Activated CD4-positive, alpha-beta memory T cell treated with anti-CD3 and anti-CD28 coated beads for 36 hours (primary cell): ENCODE measurements at places on chromosomes 3 and 15. TPM values are rescaled to one million over a fixed set of nuclear protein-coding genes. Genes with fewer than 3 reads are reported as not detected.

GRCh38 chr3:113212844-113213375 lies 1.6 kb downstream of the BOC start:
- no peaks in the 10 kb centered on the region for H3K36me3 ChIP-seq
- no peak overlapping the region for H3K27ac ChIP-seq
- peaks cover 57% of the 10 kb centered on the region for H3K27me3 ChIP-seq
- peaks cover 9% of the 10 kb centered on the region for H3K4me1 ChIP-seq
- no peak for DNase-seq

DNA sequence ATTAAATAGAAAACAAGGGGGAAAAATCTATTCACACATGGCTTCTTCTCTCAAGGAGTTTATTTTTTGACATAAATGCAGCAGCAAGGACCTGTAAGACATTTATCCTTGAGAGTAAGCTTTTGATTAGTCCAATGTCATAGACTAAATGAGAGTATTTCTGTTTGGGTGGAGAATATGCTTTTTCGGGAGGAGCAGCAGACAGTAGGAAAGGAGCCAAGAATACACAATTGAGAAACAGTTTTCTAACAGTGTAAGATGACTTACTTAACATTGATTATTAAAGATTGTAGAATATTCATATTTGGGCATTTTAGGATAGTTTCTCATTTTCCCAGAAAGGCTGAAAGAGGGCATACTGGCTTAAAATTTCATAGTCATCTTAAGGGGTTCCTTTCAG lies 65.9 kb upstream of the PAQR5 start:
- no peak for DNase-seq
- peaks cover 2% of the 10 kb centered on the region for H3K4me1 ChIP-seq
- H3K4me3 ChIP-seq, result no peak overlapping the region
- H3K36me3 ChIP-seq, result peaks cover 5% of the 10 kb centered on the region
- no peak overlapping the region for H3K27ac ChIP-seq
- H3K27me3 ChIP-seq, result no peaks in the 10 kb centered on the region

- DNase-seq, result peak; percentile 59
- peaks cover 49% of the 10 kb centered on the region for H3K4me1 ChIP-seq
- H3K4me3 ChIP-seq, result no peak overlapping the region
- H3K27ac ChIP-seq, result peak overlapping the region; percentile 33
- peaks cover 73% of the 10 kb centered on the region for H3K36me3 ChIP-seq
- H3K27me3 ChIP-seq, result no peaks in the 10 kb centered on the region
Measured at GRCh38 chr3:184320104-184320445, 5.7 kb downstream of the EIF4G1 start.

- no peaks in the 10 kb centered on the region for H3K4me1 ChIP-seq
- no peak overlapping the region for H3K4me3 ChIP-seq
- H3K27me3 ChIP-seq, result peaks cover 9% of the 10 kb centered on the region
- no peak for DNase-seq
- H3K36me3 ChIP-seq, result no peaks in the 10 kb centered on the region
Measured at GRCh38 chr15:81886080-81886479, 159.7 kb downstream of the MEX3B start.

- H3K27ac ChIP-seq, result peak overlapping the region; percentile 87
- peak; percentile 49 for DNase-seq
- peaks cover 38% of the 10 kb centered on the region for H3K4me1 ChIP-seq
- peaks cover 7% of the 10 kb centered on the region for H3K36me3 ChIP-seq
- peak overlapping the region; percentile 88 for H3K4me3 ChIP-seq
Measured at GRCh38 chr3:12662593-12663400, 1.1 kb downstream of the RAF1 start.

The CCR9 gene
- not detected for total RNA-seq
